Right ventricle myocardium superior (tissue), 1 donor: ENCODE measurements at places on chromosomes 2 and 18.

DNA sequence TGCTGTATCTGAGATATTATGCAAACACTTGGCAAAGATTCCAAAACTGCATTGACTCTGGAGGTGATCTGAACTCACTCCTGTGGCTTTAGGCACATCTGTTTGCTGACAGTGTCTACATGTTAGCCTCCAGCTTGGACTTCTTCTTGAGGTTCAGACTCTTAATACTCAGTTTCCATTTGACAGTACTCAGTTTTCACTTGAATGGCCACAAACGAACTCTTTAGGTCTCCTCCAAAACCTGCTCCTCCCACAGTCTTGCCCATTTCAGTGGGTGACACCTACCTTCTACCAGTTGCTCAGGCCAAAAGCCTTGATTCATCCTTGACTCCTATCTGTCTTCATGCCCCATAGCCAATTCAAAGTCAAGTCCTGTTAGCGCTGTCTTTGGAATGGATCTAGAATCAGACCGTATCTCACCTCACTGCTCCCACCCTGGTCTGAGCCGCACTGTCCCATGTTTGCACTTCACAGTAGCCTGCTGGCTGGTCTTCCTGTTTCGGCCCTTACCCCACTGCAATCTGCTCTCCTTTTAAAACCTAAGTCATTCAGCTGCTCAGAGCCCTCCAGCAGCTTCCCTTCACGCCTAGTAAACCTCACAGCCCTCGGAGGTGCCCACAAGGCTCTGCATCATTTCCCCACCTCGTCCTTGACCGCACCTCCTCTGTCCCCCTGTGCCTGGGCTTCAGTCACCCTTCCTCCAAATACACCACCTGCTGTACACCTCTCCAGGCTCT is 10.5 kb downstream of the ATG16L1 start:
- DNase-seq: no peak

- no peak for DNase-seq
These were observed 161.9 kb downstream of the KLHL29 start for GRCh38 chr2:23546913-23547312.

GRCh38 chr2:96934182-96934495 is 52.2 kb downstream of the FAM178B start:
- no peak for DNase-seq

- no peak for DNase-seq
These were observed 447.6 kb upstream of the ID2 start for GRCh38 chr2:8234253-8234652.

GRCh38 chr2:132033949-132034348 is 127.8 kb downstream of the ANKRD30BL start:
- DNase-seq: no peak
